ENCODE measurements at places on chromosomes 1 and 21.

DNA sequence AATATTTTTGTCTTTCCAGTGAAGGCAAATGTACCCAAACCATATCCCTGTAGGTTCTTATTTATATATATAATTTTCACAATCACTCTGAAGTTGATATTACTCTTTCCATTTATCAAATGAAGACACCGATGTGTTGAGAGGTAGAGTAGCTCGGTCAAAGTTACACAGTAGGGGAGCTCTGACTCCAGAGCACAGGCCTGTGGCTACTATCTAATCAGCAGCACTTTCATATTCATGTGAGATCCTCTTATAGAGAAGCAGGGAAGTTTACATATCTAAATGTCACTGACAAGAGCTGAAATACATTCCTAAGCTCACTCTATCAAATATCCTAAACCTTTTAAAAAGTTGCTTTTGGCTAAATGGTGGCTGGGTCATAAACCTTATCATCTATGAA lies 241.1 kb upstream of the B3GALT2 start:
- DNase-seq, result no peak

DNA sequence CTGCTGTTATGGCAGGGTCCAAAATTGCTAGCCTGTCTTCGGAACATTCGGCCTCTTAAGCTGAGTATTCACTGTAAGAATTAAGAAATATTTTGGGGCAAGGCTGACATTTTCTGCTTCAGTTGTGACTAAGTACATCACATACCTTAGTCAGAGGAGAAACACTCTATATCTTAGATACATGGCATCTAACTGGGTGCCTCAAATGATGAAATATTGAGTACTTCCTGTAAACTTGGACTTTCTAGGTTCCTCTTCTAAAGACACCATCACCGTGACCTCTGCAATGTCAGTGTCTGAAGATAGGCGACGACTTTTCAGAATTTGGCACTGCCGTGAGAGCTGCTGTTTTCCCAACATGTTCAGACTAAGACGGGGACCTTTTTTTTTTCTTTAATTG lies 65.6 kb downstream of the PCBP3 start:
- DNase-seq, result no peak

DNA sequence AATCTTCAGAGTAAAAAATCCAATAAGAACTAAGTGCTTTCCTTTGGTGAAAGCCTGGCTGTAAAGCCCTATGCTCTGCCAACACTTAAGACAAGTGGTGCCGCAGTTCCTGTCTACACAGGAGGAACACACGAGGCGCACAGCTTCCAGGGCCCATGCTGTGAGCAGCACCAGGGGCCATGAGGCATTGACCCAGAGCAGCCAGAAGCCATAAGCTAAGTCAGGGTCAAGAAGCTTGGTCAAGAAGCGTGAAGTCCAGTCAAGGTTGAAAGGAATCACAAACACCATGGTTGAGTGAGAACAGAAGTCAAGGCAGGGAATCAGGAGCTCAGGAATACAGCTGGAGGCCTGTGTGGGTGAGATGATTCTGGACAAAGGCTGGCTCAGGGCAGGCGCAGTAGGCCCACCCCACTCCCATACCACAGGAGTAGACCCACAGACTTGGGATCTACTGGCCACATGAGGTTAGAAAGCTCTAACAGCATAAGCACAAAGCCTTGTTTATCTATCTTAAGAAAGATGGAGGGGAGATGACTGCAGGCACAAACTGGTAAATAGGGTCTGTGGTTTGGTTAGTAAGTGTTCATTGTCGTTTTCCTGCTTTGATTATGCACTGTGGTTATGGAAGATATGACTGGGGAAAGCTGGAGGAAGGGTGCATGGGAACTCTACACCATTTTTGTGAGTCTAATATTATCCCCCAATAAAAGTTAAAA lies 42.9 kb upstream of the RCAN3 start:
- no peak for DNase-seq

- no peak for DNase-seq
Observed at GRCh38 chr1:210024996-210025395, 87.0 kb downstream of the SYT14 start.

DNA sequence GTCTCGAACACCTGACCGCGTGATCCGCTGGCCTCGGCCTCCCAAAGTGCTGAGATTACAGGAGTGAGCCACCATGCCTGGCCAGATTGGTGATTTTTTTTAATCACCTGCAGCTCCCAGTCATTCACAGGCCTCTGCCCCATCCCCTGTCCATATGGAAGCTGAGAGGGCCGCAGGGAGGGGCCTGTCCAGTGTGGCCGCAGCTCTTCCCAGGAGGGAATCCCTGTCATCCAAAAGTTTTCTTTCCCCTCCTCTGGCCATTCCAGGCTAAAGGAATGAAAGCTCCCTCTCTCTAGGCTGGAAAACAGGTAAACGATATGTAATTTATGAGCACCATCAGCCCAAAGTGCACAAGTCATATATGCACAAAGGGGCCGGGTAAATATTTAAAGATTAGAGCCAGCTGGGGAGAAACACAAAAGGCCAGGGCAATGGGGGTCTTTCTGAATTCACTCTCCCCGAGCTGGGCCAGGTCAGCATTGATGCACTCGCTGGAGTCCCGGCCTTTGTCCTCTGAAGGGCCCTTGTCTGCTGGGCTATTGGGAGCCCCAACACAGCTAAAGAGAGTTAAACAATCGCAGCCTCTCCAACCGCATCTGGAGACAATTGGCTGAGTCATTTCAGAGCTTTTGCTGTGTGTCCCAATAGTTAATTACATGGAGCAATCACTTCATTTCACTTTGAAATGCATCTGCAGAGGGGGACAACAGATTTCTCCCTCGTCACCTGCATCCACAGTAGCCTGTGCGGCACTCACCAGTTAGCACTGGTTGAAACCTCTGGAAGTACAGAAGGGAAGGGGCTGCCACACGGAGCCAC lies 3.8 kb upstream of the HES3 start:
- no peak for DNase-seq

DNA sequence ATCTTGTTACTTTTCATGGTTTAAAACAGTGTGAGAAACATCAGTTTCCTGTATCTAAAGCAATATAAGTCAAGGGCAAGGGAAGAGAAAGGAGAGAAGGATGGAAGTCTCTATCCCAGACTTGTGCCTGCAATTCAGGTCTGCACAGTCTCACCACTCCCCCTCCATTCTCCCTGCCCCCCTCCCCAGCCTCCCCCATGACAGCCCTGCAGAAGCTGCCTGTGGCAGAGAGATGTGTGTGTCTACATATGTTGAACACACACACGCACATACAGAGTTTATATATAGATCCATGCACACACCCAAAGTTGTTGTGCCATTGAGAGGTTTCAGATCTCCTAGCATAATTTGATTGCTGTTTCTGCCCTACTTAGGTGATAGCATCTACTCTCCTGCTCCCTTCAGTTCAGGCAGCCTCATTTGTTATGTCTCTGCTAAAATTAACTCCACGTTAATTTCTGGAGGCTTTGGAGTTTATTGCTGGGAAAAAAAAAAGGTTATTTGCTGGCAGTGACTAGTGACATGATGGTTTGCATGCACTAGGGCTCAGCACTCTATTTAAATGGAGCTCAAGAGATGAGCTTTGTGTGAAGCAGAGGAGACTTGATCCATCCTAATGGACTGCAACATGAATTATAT lies 124.9 kb upstream of the SMYD2 start:
- no peak for DNase-seq

DNA sequence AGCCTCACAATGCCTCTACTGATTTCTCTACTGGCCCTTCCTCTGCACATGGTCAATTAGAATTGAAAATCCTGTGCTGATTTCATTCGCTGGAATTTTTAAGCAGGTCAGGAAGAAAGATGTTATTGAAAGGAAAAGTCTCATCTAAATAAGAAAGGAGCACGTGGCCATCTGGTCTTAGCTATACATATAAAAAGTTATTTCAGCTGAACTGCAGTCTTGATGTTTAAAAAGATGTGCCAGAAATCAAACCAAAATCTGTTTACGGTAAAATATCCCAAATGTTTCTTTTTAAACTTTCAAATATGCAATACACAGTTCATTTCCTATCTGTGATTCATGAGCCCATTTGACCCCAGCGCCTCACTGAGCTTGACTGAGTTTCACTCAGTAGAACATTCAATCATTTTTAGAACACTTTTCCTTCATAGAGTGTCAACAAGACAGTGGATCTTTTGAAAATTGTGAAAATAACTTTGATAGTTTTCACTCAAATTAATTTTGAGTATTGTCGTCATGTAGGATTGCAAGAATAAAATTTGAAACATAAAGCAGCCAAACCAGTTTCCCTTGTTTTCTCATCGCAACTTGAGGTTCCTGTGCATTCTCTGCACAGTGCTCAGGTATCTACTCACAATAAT lies 293.6 kb downstream of the PTPRC start:
- DNase-seq, result no peak

- DNase-seq, result no peak
Observed at GRCh38 chr1:93579891-93580290, 101.7 kb downstream of the BCAR3 start.

GRCh38 chr1:20059847-20060246 lies 10.1 kb upstream of the PLA2G5 start:
- DNase-seq, result no peak

- no peak for DNase-seq
Observed at GRCh38 chr1:181405584-181405983, 77.7 kb upstream of the CACNA1E start.

- no peak for DNase-seq
Observed at GRCh38 chr1:237705462-237705861, 185.3 kb downstream of the ZP4 start.

DNA sequence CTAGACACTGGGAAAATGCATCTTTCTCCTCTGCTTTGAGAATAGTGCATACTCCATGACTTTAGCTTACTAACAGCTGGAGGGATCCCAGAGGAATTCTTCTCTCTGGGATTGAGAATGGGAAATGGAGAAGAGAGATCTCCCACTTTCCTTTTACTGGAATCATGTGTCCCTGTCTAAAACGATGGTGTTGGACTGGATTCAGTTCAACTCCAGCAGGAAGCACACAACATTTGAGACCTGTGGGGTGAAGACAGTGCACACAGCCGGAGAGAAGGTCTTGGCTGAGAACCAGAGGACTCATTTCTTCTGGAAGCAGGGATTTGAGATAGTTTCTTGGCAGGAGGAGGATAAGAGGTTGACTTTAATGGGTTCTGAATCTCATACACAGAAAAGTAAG lies 58.7 kb downstream of the TRABD2B start:
- no peak for DNase-seq

DNA sequence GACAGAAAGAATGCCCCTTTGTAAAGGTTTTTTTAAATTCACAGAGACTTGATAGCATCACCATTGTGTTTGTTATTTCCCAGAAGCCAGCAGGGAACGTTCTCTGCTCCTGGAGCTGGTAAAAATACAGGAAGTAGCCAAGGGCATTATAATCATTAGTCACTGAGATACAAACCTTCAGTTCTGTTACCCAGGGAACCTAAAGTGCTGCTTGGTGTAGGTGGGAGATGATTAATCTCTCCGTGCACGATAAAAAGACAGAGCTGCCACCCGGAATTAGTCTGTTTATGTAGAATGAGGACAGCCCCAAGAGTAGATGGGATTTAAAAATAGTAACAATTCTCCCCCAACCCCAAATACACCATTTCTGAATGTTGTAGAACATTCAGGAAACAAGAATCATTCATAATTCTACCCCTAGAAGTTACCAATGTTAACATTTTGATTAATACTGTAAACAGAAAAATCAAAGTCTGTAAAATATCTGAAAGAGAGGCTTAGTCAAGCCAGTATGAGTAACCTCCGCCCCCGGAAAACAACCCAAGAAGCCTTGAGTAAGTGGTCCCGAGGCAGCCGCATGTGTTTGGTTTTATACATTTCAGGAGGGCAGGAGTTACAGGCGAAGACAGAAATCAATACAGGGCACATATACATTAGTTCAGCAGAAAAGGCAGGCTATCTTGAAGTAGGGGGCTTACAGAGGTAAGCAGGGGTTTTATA lies 45.3 kb upstream of the CTBS start:
- DNase-seq, result peak; percentile 62

- DNase-seq, result no peak
Observed at GRCh38 chr21:46027851-46028493, 46.4 kb downstream of the COL6A1 start.

GRCh38 chr1:186722711-186723309 lies 42.6 kb upstream of the PTGS2 start:
- DNase-seq, result no peak

- DNase-seq, result peak; percentile 46
Observed at GRCh38 chr21:33894736-33895288, 20.8 kb downstream of the ATP5PO start.

DNA sequence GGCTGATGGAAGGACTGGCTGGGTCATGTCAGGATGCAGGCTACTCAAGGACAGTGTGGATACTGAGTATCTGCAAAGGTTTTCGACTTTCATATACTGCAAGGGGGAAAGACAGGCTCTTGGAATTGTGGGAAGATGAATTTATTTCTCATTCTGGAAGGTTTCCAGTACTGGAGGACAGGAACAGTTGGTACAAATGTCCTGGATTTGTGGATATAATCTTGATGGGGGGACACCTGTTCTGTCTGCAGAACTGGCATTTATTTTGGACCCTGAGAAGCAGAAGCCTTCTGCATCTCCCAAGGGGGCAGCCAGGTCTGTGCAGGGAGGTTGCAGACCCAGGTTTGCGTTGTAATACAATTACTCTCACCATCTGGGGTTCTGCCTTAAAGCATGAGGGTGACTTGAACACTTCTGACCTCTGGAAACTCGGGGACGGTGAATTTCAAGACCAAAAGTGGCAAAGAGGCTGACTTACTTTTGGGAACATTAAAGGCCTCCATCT lies 65.8 kb downstream of the NOS1AP start:
- no peak for DNase-seq

- no peak for DNase-seq
Observed at GRCh38 chr21:17101696-17102095, 411.1 kb upstream of the CXADR start.

GRCh38 chr1:175338387-175339135 lies 146.0 kb upstream of the KIAA0040 start:
- peak; percentile 59 for DNase-seq

- DNase-seq, result no peak
Observed at GRCh38 chr1:92536211-92536979, 49.7 kb upstream of the GFI1 start.

DNA sequence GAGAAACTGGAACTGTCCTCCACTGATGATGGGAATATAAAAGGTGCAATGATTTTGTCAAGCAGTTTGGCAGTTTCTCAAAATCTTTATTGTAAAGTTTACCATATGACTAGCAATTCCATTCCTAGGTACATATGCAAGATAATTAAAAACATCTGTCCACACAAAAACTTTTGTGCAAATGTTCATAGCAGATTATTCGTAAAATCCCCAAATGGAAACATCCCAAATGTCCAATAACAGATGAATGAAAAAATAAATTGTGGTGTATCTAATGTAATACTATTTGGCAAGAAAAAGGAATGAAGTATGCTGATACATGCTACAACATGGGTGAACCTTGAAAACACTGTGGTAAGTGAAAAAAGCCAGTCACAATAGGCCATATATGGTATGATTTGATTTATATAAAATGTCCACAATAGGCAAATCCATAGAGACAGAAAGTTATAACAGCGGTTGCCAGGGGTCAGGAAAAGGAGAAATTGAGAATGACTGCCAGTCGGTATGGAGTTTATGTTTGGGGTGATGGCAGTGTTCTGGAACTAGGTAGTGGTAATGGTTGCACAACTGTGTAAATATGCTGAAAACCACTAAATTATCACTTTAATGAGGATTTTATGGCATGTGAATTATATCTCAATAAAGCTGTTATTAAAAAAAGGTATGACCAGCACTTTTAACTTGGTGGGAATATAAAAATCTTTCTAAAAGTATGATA lies 81.7 kb upstream of the BEND5 start:
- no peak for DNase-seq

- DNase-seq, result no peak
Observed at GRCh38 chr1:10621906-10622305, 147.2 kb downstream of the PEX14 start.

GRCh38 chr1:3473381-3473844 lies 18.9 kb downstream of the ARHGEF16 start:
- no peak for DNase-seq

Data from stimulated activated CD4-positive, alpha-beta T cell treated with anti-CD3 and anti-CD28 coated beads, Interleukin-12 subunit alpha, Interleukin-12 subunit beta, amount 100 ng/mL, for 48 hours (primary cell).